HFFc6 (cell line): ENCODE measurements at places on chromosomes 5 and 9.

- no peak for DNase-seq
Measured at GRCh38 chr5:89573345-89573744, 690.4 kb upstream of the MEF2C start.

- no peak for DNase-seq
Measured at GRCh38 chr5:170426149-170426767, 37.1 kb upstream of the KCNMB1 start.

- no peak for DNase-seq
Measured at GRCh38 chr5:96022971-96023370, 61.3 kb upstream of the ELL2 start.

DNA sequence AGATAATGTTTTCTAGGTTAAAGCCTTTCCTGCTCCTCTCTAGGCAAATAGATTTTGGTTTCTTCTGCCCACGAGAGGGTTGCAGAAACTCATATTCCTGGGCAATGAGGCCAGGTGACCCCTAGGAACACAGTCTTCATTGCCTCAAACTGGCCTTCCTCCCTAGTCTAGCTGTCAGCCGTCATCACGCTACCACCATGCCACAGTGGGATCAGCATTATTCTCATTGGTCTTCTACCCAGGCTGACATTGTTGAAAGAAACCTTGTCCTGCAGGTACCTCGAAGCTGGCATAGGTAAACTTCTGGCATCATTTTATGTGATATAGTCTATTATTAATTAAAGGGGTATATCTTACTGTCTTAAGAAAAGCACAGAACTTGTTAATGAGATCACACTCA is 51.1 kb downstream of the ELL2 start:
- DNase-seq, result no peak
